Fibroblast of lung (primary cell): ENCODE measurements at places on chromosomes 11 and 22. TPM values are rescaled to one million over a fixed set of nuclear protein-coding genes. Genes with fewer than 3 reads are reported as not detected.

MAPK8IP1 gene
- total RNA-seq: 6.6 and 7.4 TPM in 2 replicates

RIBC2 gene
- under 0.01 TPM in 1 of 2 replicates, not detected in the other for total RNA-seq

DNA sequence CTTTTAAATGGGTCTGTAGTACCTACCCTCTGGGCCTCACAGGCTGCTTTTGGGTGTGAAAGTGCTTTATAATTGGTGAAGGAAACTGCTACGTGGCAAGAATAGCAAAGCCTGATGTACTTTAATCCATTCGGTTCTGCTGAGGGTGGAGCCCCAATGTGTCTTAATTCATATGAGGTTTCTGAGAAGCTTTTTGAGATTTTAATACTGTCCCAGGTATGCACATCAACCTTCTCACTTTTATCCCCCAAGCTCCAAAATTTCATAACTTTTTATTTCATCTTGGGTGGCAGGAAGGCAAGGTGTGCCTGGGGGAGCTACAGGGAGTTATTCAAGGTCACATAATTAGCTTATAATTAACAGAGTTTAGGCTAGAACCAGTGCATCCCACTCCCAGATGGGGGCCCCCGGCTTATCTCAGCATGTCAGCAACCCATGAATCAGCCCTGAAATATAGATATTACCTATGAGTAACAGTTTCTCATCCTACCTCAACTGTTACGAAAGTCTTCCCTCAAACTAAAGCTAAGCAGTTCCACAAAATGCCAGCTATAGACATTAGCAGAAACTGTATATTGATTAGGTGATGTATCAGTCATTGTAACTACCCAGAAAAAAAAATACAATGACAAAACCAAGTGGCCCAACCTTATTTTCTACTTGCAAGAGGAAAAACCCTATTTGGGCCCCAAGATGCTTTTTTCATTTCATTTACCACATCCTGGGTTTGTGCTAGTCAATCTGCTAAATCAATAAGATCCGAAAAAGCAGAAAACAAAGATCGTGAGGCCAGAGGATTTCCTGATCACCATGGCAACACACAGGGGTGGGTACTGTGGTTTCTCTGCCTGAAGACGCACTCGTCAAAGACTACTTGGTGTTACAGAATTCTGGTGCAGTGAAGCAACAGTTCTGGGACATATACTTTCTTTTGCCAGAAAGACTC lies 26.7 kb downstream of the CD44 start:
- DNase-seq: peak; percentile 85
- H3K27ac ChIP-seq: peak overlapping the region; percentile 87
- H3K27me3 ChIP-seq: no peaks in the 10 kb centered on the region

SPON1 gene
- 3.5 and 30.6 TPM in 2 replicates for total RNA-seq

GRCh38 chr11:71181566-71181965 lies 70.8 kb downstream of the SHANK2 start:
- no peaks in the 10 kb centered on the region for H3K4me1 ChIP-seq
- no peak overlapping the region for H3K27ac ChIP-seq
- no peak for DNase-seq
- H3K36me3 ChIP-seq: no peaks in the 10 kb centered on the region
- no peak overlapping the region for H3K4me3 ChIP-seq

DNA sequence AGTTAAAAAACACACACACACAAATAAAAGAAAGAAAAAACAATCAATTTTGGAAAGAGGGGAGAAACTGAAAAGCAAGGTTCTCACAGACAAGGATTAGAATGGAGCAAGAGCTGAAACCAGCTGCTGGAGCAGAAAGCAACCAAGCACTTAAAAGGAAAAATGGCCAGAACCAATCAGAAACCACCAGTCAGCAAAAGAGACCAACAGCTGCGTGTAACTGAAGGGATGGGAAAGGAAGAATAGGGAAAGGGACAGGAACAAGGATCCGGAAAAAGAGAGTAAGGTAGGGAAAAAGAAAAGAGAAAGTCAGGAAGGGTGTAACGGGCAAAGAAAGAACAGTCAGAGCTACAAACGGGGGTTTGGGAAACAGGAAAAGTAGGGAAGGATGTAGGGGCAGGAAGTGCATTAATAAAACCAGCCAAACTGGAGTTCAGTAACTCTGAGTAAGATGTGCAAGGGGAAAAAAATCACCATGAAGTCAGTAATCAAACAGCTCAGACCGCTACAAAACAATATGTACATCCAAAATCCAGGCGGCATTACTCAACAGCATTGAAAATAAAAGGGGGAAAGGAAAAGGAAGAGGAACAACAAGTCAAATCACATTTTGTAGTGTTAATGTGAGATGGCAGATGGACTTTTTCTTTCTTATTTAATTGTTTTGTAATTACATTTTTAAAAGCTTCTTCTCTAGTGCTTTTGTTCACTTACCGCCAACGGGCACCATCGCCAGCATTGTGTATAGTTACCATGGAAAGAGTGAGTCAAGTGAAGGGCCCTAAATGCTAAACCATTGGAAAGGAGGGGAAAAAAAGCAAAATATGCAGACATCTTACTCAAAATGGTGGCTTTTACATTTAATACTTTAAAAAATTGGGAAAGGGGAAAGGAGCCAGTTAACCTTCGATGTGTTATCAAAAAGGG lies 49.2 kb downstream of the APOL5 start:
- peak overlapping the region; percentile 6 for H3K27ac ChIP-seq
- no peak overlapping the region for H3K4me3 ChIP-seq
- DNase-seq: peak; percentile 66
- no peaks in the 10 kb centered on the region for H3K27me3 ChIP-seq

PRR33 gene
- total RNA-seq: not detected in 2 replicates

- no peaks in the 10 kb centered on the region for H3K4me1 ChIP-seq
- no peak overlapping the region for H3K4me3 ChIP-seq
- peak; percentile 42 for DNase-seq
- peaks cover 2% of the 10 kb centered on the region for H3K36me3 ChIP-seq
- no peaks in the 10 kb centered on the region for H3K27me3 ChIP-seq
Observed at GRCh38 chr11:8745431-8746253, 63.0 kb downstream of the RPL27A start.

- H3K27ac ChIP-seq: no peak overlapping the region
- H3K4me3 ChIP-seq: no peak overlapping the region
- H3K36me3 ChIP-seq: no peaks in the 10 kb centered on the region
- DNase-seq: no peak
Observed at GRCh38 chr11:64712430-64713015, 10.5 kb downstream of the NRXN2 start.

GRCh38 chr22:28899199-28899853 lies 16.0 kb downstream of the ZNRF3 start:
- peak; percentile 32 for DNase-seq
- H3K27me3 ChIP-seq: no peaks in the 10 kb centered on the region
- peaks cover 21% of the 10 kb centered on the region for H3K4me1 ChIP-seq

DNA sequence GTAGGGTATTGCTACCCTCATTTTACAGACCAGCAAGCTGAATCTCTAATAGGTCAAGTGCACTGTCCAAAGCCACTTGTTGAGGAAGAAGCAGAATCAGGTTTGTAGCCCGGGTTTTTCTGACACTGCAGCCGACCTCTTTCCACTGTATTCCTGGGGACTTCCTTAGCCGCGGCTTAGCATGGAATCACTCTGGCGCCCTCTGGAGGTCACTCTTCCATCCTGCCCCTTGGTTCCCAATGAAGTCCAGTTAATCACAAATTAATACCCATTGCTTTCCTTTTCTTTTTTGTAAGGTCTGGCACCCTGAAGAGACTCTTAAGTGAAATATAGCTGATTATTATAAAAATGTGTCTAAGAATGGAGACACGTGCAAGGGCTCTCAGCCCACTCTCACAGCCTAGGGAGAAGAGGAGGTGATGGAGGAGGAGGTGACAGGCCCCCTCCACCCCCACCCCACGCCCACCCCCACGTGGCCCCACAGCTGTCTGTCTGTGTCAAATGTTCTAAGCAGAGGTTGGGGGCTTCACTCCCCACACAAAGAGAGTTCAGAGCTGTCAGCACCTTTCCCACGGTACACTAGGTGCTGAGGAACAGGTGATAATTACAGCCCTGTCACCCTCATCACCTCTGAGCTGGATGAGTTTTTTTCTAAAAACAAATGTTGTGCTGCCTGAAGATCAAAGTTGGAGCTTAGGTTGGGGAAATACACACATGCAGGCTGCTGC lies 57.7 kb upstream of the DRD2 start:
- H3K27ac ChIP-seq: no peak overlapping the region
- H3K36me3 ChIP-seq: no peaks in the 10 kb centered on the region
- peak; percentile 55 for DNase-seq
- no peak overlapping the region for H3K4me3 ChIP-seq
- no peaks in the 10 kb centered on the region for H3K27me3 ChIP-seq
- no peaks in the 10 kb centered on the region for H3K4me1 ChIP-seq

IL18 gene
- 0.17 and 0.26 TPM in 2 replicates for total RNA-seq

SAA2 gene
- not detected in 2 replicates for total RNA-seq

GRCh38 chr11:66336234-66337102 lies at the start of gene RIN1:
TSS of gene RIN1 (minus strand) at chr11:66336434. CDS start at chr11:66336402, 32 bp downstream.
- H3K4me1 ChIP-seq: peaks cover 36% of the 10 kb centered on the region
- H3K36me3 ChIP-seq: peaks cover 52% of the 10 kb centered on the region
- DNase-seq: peak; percentile 98
- peak within 1 kb of the TSS; percentile 76 for H3K4me3 ChIP-seq
- H3K27ac ChIP-seq: peak within 1 kb of the TSS; percentile 100
- H3K27me3 ChIP-seq: no peaks in the 10 kb centered on the region

TH gene
- total RNA-seq: 0.17 TPM in 1 of 2 replicates, not detected in the other

DNA sequence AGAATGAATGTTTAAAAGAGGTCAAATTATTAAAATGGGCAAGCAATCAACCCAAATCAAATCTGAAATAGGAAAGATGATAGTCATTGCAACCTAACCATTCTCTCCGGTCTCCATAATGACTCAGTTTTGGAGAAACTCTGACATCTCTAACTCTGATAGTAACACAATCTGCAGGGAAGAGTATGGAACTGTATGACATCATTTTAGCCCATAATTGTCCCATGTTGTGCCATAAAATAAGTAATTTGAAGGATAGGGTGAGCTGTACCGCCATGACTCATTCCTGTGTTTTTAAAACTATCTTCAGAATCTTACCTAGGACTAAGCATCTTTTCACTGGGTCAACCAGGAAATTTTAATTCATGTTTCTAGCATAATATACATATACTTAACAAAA lies 350.8 kb downstream of the DLG2 start:
- no peak overlapping the region for H3K27ac ChIP-seq
- H3K4me3 ChIP-seq: no peak overlapping the region
- no peaks in the 10 kb centered on the region for H3K4me1 ChIP-seq
- no peaks in the 10 kb centered on the region for H3K27me3 ChIP-seq
- DNase-seq: no peak

GRCh38 chr11:81220146-81220895 lies 1513.3 kb downstream of the FAM181B start:
- H3K36me3 ChIP-seq: no peaks in the 10 kb centered on the region
- DNase-seq: peak; percentile 1
- H3K27me3 ChIP-seq: no peaks in the 10 kb centered on the region
- no peak overlapping the region for H3K4me3 ChIP-seq
- no peaks in the 10 kb centered on the region for H3K4me1 ChIP-seq

KRTAP5-7 gene
- total RNA-seq: under 0.01 and 0.17 TPM in 2 replicates

GRCh38 chr11:63915961-63916836 lies 765 bp downstream of the RCOR2 start:
- H3K27ac ChIP-seq: peak overlapping the region; percentile 27
- DNase-seq: no peak
- H3K4me1 ChIP-seq: peaks cover 19% of the 10 kb centered on the region
- no peaks in the 10 kb centered on the region for H3K27me3 ChIP-seq
- H3K36me3 ChIP-seq: peaks cover 2% of the 10 kb centered on the region
- H3K4me3 ChIP-seq: peak overlapping the region; percentile 49

DNA sequence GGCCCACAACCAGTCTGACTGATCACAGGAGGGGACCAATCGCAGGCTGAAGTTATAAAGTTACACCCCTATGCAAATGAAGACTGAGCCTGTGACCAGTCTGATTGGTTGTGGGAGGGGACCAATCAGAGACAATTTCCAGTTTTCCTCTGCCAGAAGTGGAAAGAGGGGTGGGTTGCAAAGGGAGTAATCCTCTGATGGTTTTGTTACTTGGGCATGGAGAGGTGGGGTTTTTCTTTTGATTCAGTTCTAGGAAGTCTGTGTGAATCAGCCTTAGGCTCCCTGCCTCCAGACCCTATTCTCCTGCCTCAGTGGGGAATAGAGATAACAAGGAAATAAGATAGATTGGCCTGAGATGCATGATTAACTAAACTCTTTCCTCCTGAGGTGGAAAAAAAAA lies 9.9 kb downstream of the OR6M1 start:
- H3K4me3 ChIP-seq: no peak overlapping the region
- H3K36me3 ChIP-seq: no peaks in the 10 kb centered on the region
- no peaks in the 10 kb centered on the region for H3K4me1 ChIP-seq
- DNase-seq: no peak
- H3K27ac ChIP-seq: no peak overlapping the region

ANGPTL5 gene
- total RNA-seq: 0.17 and 0.77 TPM in 2 replicates

DNA sequence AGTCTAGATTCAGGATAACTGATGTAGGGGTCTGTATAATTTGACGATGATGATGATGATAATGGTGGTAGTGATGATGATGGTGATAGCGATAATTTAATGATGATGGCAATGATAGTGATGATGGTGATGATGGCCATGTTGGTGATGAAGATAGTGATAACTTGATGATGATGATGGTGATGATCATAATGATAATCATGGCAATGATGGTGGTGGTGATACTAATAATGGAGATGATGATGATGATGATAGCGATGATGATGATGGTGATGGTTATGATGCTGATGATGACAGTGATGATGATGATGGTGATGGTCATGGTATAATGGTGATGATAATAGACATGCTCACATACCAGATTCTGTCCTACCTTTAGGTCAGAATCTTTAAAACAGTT lies 66.2 kb upstream of the SEZ6L start:
- DNase-seq: no peak
- no peak overlapping the region for H3K4me3 ChIP-seq
- H3K36me3 ChIP-seq: no peaks in the 10 kb centered on the region
- no peak overlapping the region for H3K27ac ChIP-seq
- H3K4me1 ChIP-seq: no peaks in the 10 kb centered on the region

DNA sequence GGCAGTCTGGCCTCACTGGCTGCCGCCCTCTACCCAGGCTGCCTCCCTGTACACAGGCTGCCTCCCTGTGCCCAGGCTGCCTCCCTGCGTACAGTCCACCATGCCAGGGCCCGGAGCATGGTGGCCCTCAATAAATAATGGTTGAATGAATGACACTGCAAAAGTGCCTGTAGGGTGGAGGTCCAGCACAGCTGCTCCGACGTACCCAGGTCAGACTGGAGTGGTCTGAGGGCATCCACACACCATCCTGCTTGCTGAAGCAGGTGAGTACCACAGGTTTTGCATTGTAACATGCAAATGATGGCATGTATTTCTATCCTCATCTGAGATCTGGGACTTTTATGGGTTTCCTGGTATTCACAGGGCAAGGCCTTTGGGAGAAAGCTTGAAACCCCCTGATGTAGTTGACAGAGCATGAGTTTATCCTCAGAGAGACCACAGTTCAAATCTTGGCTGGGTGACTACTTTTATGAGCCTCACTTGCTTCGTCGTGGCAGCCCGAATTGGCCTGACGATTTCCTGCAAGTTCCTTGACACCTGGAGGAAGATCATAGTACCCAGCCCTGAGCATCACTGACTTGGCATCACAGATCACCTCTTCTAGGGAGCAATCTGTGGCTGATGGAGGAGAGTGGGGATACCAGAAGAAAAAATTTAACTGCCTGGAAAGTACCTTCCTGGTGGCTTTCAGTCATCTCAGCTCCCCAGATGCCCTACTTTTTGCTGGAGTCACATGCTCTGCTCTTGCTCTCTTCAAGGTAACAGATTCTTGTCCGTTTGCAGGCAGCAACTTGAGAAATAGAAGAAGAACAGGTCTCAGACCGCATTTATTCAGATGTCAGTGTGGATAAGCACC lies 16.0 kb upstream of the CYB5R3 start:
- H3K4me1 ChIP-seq: no peaks in the 10 kb centered on the region
- H3K4me3 ChIP-seq: no peak overlapping the region
- no peak for DNase-seq
- H3K27me3 ChIP-seq: no peaks in the 10 kb centered on the region
- H3K27ac ChIP-seq: no peak overlapping the region
